Small intestine (tissue), 16 donors: ENCODE measurements at places on chromosomes 1 and 21.

- DNase-seq, result peak; percentile 57
- H3K4me3 ChIP-seq, result no peak overlapping the region
- no peaks in the 10 kb centered on the region for H3K27me3 ChIP-seq
- no peak overlapping the region for H3K27ac ChIP-seq
- no peaks in the 10 kb centered on the region for H3K36me3 ChIP-seq
Measured at GRCh38 chr1:246695136-246695535, 29.1 kb upstream of the SCCPDH start.

- peaks cover 6% of the 10 kb centered on the region for H3K27me3 ChIP-seq
- peak; percentile 46 for DNase-seq
- peaks cover 9% of the 10 kb centered on the region for H3K4me1 ChIP-seq
- H3K27ac ChIP-seq, result peak overlapping the region; percentile 95
- peaks cover 2% of the 10 kb centered on the region for H3K36me3 ChIP-seq
- H3K4me3 ChIP-seq, result no peak overlapping the region
Measured at GRCh38 chr1:3251807-3252428, 182.9 kb downstream of the PRDM16 start.

DNA sequence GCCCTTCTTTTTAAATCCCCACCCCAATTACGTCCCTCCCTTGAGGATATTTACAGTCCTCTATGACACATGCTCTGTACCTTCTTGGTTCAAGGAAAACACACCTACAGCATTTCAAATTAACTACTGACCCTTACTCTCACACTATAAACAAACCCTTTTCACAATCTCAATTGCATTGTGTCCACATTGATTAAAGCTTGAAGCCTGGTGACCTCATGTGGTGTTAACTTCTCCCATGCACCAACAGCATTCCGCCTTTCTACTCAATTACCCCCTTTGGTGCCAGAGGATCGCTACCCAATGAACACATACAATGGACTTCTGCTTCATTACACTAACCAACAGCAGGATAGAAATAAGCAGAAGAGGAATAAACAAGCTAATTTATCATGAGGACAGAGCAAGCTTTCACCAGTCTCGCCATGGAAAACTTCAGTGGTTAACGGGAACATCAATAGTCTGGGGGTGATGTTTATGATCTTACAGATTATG is 15.2 kb downstream of the WLS start:
- H3K4me3 ChIP-seq, result no peak overlapping the region
- no peak for DNase-seq
- H3K27ac ChIP-seq, result no peak overlapping the region
- no peaks in the 10 kb centered on the region for H3K36me3 ChIP-seq

DNA sequence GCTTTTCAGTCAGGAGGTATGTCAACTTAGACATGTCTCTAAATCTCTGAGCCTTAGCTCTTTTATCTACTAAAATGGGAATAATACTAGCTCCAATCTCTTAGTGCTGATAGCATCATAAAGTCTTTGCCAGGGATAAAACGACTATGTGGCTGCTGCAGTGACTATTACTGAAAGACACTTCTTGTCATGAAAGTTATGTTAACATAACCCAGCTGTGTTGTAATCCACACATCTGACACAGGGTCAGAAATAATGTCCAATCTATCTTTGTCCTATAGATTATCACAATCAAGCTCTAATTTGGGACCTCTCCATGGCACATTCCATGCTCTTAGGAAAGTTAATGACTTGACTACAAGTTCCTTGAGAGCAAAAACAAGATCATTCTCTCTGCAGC is 62.8 kb downstream of the JAK1 start:
- no peaks in the 10 kb centered on the region for H3K36me3 ChIP-seq
- no peak for DNase-seq
- no peak overlapping the region for H3K27ac ChIP-seq
- no peaks in the 10 kb centered on the region for H3K27me3 ChIP-seq
- H3K4me1 ChIP-seq, result peaks cover 4% of the 10 kb centered on the region
- H3K4me3 ChIP-seq, result no peak overlapping the region

DNA sequence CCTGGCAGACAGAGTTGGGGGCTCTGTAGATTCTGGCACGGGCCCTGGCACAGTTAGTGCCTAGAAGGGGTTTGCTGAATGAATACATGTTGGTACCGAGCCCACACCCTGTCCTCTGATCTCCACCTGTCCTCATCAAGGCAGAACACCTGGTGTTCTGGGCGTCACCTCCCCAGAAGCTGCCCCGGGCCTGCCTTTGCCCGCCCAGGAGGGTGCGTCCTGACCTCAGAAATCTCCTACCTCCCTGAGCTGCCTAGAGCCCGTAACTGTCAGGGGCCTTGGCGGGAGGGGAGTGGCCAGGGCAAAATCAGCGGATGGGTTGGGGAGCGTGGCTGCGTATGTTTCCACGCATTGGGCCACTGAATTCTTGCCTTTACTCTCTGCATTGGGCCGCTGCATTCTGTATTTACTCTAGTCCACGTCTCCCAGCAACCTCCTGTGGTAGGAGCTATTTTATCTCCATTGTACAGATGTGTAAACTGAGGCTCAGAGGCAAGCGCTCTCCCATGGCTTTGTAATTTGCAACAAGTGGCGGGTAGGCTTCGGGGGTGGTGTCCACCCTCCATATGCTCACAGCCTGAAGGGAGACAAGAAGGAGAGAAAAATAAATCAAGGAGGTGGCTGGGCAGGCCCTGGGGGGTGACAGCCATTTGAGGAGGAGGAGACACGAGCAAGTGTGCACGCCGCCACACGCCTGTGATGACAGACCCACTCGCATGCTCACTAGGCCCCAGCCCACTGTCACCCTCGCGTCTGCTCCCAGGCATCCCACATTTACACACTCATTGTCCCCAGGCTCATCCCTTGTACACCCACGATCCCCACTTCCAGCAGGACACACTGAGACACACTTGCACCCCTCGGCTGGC is 95.7 kb upstream of the WNT4 start:
- H3K36me3 ChIP-seq, result no peaks in the 10 kb centered on the region
- H3K27me3 ChIP-seq, result no peaks in the 10 kb centered on the region
- no peak overlapping the region for H3K27ac ChIP-seq

DNA sequence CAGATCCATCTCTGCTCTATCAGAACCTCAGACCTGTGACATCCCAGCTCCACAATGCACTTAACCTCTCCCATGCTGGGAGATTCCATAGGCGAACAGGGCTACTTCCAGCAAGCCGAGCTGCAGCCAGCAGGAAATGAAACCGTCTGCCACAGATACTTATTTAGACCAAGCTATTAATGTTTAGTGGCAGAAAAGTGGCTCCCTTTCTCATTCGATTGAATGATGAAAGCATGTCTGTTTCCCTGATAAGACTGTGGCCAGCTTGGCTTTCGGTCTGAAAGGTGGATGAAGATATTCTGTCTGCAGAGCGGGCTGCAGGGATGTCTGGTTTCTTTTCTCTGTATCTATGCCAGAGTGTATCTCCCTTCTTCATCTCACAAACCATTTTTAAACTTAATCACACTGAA is 146.4 kb downstream of the GREM2 start:
- no peak for DNase-seq
- no peaks in the 10 kb centered on the region for H3K36me3 ChIP-seq
- H3K27ac ChIP-seq, result no peak overlapping the region
- no peaks in the 10 kb centered on the region for H3K4me1 ChIP-seq
- H3K27me3 ChIP-seq, result no peaks in the 10 kb centered on the region

DNA sequence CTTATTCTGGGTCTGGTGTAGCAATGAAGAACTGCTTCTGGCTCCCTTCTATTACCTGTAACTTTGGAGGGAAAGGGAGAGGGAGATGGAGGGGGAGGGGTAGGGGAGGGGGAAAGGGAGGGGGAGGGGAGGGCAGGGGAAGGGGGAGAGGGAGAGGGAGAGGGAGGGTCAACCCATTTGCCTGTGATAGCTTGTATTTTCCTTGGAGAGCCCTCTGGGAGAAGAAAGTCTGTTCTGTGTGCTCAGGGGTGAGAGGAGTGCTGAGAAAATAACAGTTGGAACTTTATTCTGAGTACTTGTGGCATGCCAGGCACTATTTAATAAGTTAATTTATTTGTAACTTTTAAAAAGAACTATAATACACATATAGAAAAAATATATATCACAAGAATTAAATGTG is 70.7 kb upstream of the TSPAN2 start:
- no peaks in the 10 kb centered on the region for H3K36me3 ChIP-seq
- H3K27ac ChIP-seq, result no peak overlapping the region
- H3K4me1 ChIP-seq, result no peaks in the 10 kb centered on the region
- no peak overlapping the region for H3K4me3 ChIP-seq
- no peaks in the 10 kb centered on the region for H3K27me3 ChIP-seq

- no peaks in the 10 kb centered on the region for H3K27me3 ChIP-seq
- no peaks in the 10 kb centered on the region for H3K36me3 ChIP-seq
- no peak overlapping the region for H3K27ac ChIP-seq
- no peak for DNase-seq
- H3K4me3 ChIP-seq, result no peak overlapping the region
- no peaks in the 10 kb centered on the region for H3K4me1 ChIP-seq
Measured at GRCh38 chr1:79575424-79575823, 568.9 kb upstream of the ADGRL4 start.

DNA sequence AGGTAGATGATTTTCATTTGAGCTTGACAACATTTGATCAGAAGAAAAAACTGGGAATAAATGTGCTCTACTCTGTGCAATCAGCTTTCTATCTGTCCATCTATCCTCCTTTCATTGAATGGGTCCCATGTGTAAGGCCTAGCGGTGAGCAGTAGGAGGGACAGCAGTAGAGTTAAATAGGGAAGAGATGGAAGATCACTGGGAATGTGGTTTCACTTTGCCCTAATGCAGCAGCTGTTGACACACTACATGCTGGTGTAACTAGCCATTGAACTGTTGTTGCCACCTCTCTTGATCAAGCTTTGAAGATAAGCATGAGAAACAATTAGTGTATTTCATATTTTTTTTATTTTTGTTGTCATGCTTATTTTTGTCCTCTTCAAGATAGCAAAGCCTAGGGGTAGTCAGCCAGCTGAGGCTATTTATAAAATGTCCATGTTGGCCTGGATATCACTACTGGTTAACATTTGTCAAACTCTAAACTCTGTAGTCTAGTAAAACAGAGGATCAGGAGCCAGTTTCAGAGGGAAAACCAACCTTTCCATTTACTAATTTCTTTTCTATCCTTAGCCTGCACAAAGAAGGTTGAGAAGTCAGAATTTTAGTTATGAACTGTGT is 41.9 kb downstream of the CACNA1E start:
- H3K4me3 ChIP-seq, result no peak overlapping the region
- no peak overlapping the region for H3K27ac ChIP-seq
- no peaks in the 10 kb centered on the region for H3K27me3 ChIP-seq
- no peak for DNase-seq
- H3K36me3 ChIP-seq, result no peaks in the 10 kb centered on the region
- no peaks in the 10 kb centered on the region for H3K4me1 ChIP-seq

- DNase-seq, result no peak
- H3K36me3 ChIP-seq, result peaks cover 20% of the 10 kb centered on the region
- H3K4me1 ChIP-seq, result no peaks in the 10 kb centered on the region
- H3K4me3 ChIP-seq, result no peak overlapping the region
- no peaks in the 10 kb centered on the region for H3K27me3 ChIP-seq
Measured at GRCh38 chr1:26861889-26862378, 1.0 kb upstream of the SFN start.

GRCh38 chr1:39960431-39960958 is 5.5 kb downstream of the MFSD2A start:
- no peak overlapping the region for H3K4me3 ChIP-seq
- H3K36me3 ChIP-seq, result no peaks in the 10 kb centered on the region
- peak overlapping the region; percentile 38 for H3K27ac ChIP-seq
- no peaks in the 10 kb centered on the region for H3K27me3 ChIP-seq
- H3K4me1 ChIP-seq, result no peaks in the 10 kb centered on the region

DNA sequence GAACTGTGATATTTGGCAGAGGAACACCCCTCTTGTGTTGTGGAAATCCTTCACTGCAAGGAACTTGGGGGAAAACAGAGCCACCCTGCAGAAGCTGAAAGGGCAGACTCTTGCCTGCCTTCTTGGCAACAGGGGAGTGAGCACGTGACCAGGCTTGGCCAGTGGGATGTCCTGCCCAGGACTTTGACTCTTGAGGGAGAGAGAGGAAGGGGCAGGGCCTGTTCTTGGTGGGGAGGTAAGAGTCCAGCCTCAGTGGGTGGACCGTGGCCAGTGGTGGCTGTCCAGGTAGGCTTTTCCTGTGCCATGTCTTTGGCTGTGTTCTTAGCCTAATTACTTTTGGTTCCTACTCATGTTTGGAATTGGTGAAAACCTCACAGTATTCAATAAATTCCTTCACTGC is 8.6 kb upstream of the AK2 start:
- no peaks in the 10 kb centered on the region for H3K36me3 ChIP-seq
- peak; percentile 92 for DNase-seq
- peaks cover 9% of the 10 kb centered on the region for H3K4me1 ChIP-seq
- no peak overlapping the region for H3K4me3 ChIP-seq

DNA sequence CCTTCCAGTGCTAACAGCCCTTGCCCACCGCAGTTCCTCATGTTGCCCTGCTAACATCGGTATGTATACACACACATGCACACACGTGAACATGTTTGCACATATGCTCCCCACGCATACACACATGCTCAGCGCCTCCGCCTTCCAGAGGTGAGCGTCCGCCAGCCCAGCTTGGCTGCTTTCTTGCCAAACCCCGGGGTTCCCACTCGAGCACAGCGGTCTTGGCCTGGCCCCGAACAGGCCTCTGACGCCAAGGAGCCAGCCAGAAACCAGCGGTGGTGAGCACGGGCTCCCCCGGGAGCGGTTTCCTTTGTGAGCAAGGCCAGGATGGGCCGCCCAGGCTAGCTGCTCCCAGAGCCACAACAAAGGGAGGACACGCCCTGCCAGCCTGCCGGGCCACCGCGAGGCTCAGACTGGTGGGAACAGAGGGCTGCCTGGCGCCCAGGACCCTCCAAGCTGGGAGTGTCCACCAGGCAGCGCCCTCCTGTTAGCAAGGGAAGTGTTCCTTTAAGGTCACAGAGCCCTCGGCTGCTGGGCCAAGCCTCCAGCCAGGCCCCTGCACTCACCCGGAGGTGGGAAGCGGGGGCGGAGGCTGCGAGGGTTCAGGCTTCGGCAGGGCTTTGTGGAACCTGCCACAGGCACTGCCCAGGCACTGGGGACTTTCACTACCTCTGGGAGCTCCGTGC is 65.4 kb downstream of the ALPL start:
- H3K4me1 ChIP-seq, result peaks cover 9% of the 10 kb centered on the region
- H3K27ac ChIP-seq, result peak overlapping the region; percentile 4
- H3K4me3 ChIP-seq, result no peak overlapping the region

DNA sequence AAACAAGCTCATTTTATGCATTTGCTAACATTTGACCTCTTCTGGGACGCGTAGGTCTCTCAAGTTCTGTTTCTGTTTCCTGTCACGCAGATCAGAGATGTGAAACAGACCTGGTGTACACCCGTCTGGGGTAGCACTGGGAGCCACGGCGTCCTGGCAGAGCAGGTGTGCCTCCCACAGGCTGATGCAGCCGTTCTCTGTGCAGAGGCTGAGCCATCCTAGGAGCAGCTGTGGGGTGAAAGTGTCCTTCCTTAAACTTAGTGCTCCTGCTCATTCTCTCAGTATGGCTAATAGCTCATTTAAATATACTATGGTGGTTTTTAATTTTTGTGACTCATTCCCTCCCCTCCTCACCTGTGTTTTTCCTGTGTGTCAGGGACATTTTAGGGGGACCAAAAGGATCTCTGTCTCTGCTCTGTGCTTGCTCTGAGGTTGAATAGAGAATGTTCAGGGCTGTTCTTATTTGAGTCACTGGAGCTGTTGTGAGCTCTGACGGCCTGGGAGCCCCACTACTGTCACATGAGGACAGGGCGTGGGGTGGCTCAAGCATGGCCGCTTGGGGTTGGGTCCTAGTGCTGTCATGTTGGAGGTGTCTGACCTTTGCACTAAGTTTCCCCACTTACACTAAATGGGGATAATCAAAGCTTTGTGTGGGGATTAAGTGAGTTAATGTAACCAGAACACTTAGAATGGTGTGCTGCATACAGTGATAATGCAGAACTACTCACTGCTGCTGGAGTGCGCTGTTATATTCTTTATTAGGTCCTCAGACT is 43.0 kb downstream of the GALNT2 start:
- no peaks in the 10 kb centered on the region for H3K36me3 ChIP-seq
- H3K27me3 ChIP-seq, result no peaks in the 10 kb centered on the region
- peak overlapping the region; percentile 60 for H3K27ac ChIP-seq
- H3K4me3 ChIP-seq, result no peak overlapping the region
